Stimulated activated CD8-positive, alpha-beta memory T cell treated with anti-CD3 and anti-CD28 coated beads, Interleukin-7, amount 100 ng/mL, for 1 hour (primary cell): ENCODE measurements at places on chromosomes 13 and 19.
A peak's percentile ranks its signal among the peaks of the same experiment; 100 is the strongest.

GRCh38 chr13:41085961-41086585, 24.8 kb downstream of the WBP4 start:
- no peak for DNase-seq

GRCh38 chr13:112545856-112546255, 42.1 kb downstream of the TUBGCP3 start:
- no peak for DNase-seq

- DNase-seq: no peak
These were observed 15.2 kb downstream of the IER2 start for GRCh38 chr19:13165162-13165997.

DNA sequence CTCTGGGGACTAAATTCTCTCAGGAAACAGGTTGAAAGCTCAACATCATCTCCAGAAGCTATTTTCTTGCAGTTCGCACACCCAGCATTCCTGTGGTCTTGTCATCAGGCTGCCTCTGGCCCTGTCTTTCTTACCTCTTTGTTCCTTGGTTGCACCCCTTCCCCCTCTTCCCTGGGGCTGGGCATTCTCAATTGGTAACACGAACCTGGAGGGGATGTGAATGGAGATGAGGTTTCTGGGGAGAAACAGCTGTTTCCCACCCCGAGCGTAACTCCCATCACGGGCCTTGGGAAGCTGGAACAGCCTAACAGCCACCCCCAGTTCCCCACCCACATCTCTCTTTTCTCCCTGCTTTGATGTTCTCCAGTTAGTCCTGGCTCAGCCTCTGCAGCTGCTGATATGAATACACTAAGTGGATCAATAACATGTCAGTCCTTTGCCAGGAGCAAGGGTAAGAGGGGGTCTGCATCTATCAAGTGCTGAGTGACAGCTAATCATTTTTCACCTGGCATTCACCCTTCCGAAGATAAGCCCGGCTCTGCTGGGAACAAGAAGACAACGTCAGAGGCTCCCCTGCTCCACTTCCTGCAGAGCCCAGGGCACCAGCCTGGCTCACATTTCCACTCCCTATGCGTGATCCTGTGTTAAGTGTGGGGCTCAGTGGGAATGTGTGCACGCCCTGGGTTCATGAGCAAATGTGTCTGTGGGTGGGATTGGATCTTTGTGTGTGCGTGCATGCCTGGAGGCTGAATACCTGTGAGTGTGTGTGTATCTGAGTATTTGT, 74.0 kb upstream of the KCTD15 start:
- no peak for DNase-seq

DNA sequence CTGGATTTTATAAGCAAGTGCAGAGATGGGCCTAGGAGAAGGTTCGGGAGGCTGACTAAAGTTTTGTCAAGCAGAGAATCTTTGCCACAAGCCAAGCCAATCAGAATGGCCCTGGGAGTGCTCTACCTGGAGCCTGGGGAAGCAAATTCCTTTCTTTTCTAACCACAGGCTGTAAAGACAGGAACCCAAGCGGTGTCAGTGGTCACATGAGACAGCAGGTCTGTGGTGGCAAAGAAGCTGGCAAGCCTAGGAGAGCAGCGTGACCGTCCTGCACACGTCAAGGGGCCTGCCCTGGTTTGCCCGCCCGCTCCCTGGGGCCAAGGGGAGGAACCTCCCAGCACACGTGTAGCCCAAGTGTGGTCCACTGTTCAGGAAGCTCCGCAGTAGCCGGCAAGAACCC, 90.8 kb downstream of the IPO5 start:
- no peak for DNase-seq

- no peak for DNase-seq
These were observed 133.6 kb downstream of the STK24 start for GRCh38 chr13:98443329-98443728.

GRCh38 chr19:18109341-18109732, 11.8 kb downstream of the MAST3 start:
- DNase-seq: no peak

DNA sequence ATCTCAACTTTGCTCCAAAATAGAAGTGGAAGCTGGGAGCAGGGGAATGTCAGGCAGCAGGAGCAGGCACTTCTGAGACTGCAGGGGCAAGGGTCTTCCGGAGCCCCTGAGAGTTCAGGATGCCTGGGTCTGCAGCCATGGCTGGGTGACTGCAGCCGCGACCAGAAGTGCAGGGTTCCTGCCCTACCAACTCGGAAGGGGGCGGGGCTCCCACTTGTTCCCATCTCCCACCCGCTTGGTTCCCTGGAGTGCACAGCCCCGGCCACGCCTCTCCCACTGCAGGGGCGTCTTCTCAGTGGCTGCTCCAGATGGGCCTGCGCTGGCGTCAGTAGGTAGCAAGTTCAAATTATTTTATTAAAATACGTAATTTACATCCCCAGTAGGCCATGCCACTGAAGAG, 1631.7 kb downstream of the OLFM4 start:
- DNase-seq: no peak

GRCh38 chr19:10625003-10625761, at the start of gene SLC44A2:
Gene SLC44A2, plus strand, starts transcription at chr19:10625553. Its CDS starts 81 bp downstream, at chr19:10625634.
- DNase-seq: no peak

DNA sequence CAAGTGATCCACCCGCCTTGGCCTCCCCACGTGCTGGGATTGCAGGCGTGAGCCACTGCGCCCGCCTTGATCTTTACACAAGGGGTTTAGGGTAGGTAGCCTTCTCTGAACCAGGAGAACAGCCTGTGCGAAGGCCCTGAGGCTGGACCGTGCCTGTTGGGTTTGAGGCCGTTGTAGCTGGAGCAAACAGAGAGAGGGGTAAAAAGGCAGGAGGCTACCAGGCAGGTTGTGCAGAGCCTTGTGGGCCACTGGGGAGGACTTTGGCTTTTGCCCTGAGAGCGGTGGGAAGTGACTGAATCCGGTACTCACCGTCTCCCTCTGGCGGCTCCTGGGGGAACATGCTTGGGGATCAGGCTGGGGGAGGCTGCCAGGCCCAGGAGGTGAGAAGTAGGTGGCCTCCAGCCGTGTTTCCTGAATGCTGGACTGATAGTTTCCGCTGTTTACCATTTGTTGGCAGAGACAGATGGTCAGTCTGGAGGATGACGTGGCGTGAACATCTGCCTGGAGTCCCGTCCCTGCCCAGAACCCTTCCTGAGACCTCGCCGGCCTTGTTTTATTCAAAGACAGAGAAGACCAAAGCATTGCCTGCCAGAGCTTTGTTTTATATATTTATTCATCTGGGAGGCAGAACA, 24.6 kb downstream of the SPC24 start:
- peak; percentile 48 for DNase-seq
